HS-5 (cell line): ENCODE measurements at places on chromosomes 7 and 10.

DNA sequence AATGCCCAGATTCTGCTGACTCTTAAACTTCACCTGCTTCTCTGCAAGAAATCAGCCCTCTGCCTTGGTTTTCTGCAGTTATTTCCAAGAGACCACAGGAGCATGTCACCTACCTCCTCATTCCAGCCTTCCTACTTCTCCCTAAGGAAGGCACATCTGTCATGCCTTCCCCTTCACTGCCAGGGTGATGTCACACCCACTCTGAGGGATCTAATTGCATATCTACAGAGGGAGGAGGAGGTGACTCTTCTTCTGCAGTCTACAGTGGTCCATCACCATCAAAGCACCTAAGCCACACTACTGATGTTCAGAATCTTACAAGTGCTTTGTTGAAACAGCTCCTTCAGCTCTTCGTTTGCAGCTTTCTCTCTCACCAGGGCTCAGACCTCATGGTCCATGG is 275.5 kb downstream of the FGFR2 start:
- DNase-seq, result no peak

DNA sequence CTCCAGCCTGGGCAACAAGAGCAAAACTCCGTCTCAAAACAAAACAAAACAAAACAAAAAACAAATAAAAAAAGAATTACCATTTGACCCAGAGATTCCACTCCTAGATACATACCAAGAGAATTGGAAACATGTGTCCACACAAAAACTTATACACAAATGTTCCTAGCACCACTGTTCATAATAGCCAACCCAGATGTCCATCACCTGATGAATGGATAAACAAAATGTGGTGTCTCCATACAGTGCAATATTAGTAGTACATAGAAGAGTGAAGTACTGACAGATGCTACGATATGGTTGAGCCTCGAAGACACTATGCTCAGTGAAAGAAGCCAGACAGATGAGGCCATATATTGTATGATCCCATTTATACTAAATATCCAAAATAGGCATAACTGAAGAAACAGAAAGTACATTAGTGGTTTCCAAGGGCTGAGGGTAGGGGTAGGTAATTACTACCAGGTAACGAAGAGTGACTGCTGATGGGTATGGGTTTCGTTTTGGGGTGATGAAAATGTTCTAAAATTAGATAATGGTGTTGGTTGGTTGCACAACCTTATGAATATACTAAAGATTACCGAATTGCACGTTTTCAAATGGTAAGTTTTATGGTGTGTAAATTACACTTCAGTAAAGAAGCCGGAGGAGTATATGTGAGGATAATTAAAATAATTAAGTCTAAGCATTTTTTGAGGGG is 20.0 kb downstream of the MYO1G start:
- no peak for DNase-seq

DNA sequence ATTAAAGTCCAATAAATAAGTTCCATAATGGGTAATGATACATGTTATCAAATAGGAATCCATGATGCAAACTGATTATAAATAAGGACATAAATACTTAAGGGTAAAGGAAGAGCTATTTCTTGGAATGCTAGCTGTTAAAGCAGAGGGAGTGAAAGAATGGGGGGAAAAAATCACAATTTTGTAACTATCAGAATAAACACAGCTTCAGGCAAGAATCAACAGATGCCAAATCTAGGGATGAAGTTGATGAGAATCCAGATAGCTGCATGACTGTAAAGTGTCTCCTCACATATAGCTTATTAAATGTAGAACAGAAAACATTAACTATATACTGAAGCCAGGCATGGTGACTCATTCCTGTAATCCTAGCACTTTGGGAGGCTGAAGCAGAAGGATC is 4.9 kb downstream of the IPMK start:
- no peak for DNase-seq

GRCh38 chr7:5408777-5409176 is 14.9 kb downstream of the TNRC18 start:
- DNase-seq, result no peak

DNA sequence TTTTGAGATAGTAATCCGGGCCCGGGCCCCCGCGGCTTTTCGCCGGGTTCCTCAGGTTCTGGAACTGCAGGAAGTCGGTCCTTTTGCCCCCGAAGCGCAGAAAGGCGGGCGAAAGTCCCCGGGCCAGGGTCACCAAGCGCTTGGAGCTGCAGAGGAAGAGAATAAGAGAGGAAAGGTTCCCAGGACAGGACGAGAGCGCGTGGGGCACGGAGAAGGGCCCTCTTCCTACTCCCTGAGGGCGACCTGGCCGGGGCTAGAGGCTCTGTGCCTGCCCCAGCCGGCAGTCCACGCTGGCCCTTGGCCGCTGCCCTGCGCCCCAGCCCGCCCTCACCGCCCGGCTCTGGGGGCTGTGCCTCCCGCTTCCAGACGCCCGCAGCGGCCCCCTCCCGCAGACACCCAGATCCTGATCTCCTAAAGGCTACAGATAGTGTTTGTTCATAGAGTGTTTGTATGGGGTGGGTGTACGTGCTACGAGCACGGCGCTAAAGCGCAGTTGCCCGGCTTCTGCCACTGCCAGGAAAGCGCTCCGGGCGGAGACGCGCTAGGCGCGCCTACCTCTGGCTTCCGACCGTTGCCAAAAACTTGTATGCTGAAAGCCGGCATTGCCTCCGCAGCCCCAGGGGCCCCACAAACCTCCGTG is 3.2 kb downstream of the HPSE2 start:
- DNase-seq, result no peak

DNA sequence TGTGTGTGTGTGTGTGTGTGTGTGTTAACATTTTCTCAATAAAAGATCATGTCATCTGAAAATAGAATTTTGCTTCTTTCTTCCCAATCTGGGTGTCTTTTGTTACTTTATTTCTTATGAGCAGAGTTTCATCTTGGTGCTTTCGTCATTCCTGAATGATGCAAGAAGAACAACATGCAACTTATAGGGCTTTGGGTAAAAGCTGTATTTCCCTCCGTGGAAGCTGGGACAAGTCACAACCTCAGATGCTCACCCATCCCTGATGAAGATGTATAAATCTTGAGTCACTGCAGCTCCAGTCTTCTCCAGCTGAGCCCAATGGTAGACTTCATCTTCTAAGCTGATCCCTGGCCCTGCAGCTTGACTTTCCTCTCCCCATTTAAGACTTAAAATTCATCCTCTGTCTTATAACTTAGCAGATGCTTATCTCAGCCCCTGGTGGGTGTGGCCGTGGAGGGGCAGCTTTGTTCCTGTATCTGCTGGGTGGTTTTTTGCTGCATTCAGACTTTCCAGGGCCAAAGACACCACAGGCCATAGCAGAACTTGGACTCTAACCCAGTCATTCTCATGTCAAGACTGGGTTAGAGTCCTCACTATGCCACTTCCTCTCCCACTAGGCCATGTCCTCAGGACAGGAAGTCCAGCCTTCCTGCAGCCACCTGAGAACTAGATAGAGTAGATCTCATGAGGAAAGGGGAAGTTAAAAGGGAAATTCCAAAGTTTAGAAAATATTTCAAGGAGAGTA is 356.4 kb downstream of the TNS3 start:
- DNase-seq, result no peak

GRCh38 chr7:82501346-82501745 is 57.8 kb upstream of the CACNA2D1 start:
- DNase-seq, result no peak

DNA sequence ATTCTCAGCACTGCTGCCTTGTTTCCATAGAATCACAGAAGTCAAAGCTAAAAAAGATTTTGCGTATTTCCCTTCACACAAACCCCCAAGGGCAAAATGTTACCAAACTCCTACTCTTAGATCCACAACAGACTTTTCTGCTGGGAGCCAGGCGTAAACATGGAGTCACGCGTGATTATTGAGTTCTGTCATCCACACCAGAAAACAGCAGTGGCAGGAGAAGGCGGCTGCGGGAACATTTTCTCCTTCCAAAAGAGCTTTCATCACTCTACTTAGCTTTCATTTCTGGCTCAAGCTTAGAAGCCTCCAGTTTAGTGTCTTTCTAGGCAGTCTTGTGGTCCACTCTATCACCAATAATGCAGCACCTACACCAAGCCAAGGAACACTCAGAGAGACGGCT is 712.9 kb upstream of the NRP1 start:
- DNase-seq, result no peak

- no peak for DNase-seq
Measured at GRCh38 chr10:125123476-125124114, 36.8 kb downstream of the CTBP2 start.

- DNase-seq, result no peak
Measured at GRCh38 chr10:86289577-86289868, 77.1 kb downstream of the GRID1 start.

DNA sequence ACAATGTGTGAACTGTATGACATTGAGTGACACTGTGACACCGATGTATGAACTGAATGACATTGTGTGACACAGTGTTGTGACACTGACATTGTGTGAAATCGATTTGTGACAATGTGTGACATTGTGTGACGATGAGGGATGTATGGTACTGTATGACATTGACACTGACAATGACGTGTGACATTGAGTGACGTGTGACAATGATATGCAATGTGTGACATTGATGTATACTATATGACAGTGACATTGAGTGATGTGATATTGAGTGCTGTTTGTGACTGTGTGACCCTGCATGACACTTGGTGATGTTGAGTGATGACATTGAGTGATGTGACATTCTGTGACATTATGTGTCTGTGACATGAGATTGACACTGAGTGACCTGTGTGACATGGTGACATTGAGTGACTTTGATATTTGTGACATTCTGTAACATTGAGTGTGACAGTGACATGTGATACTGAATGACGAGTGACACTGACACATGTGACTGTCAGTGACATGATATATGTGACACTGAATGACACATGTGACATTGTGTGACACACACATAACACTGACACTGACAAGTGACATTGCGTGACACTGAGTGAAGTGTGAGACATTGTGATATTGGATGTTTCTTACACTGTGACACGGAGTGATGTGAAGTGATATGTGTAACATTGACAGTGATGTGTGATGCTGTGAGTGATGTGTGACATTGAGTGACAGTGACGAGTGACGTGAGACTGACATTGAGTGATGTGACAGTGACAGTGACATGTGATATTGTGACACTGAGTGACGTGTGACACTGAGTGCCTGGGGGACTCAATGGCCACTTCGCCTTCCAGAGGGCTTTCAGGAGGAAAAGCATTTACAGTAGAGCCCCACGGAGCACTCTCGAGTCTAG is 167.5 kb downstream of the PRKAG2 start:
- no peak for DNase-seq

DNA sequence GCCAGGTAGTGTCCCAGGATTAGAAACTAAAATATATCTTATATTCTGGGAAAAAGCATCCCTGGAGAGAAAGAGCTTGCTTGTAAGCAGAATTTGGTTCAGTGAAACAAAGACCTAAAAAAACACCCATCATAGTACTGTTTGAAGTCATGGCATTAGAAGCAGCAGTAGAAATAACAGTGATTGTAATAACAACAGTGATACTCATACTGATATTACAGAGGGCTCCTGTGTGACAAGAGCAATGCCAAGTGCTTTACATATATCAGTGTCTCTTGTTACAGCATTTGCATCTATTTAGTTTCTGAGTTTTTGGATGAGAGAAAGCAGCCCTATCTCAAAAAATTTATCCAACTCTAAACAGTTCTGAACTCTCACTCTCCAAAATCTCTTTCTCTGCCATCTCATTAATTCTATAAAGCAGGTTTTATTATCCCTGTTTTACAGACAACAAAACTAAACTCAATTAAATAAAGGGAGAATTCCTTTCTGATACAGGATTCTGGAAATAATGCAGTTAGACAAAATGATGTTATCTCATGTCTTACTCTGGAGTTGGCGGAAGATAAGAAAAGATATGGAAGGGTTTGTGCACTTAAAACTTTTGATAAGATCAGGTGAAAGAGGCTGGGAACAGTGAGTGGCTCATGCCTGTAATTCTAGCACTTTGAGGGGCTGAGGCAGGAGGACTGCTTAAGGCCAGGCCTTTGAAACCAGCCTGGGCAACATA is 146.5 kb upstream of the AOAH start:
- no peak for DNase-seq

- DNase-seq, result no peak
Measured at GRCh38 chr10:60099998-60100747, 193.8 kb upstream of the CCDC6 start.

DNA sequence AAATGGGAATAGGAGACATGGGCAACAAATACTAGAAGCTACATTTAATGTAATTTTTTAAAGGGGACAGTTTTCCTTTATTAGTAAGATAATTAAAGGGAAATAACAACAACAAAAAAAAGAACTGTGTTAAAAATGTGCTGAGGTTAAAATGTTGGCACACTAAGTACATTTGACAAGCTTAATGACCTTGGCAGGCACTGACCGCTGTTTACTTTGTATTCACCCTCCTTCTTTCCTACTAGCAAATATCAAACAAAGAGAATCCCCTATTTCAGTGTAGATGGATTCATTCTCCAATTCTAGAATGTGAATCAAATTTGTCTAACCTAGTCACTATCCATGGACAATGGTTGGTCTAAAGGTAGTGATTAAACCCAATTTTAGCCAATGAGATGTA is 77.5 kb upstream of the TOMM7 start:
- DNase-seq, result no peak

GRCh38 chr7:26664735-26665416 is 199.5 kb downstream of the SKAP2 start:
- DNase-seq, result no peak

GRCh38 chr7:122577449-122578003 is 121.4 kb downstream of the RNF133 start:
- DNase-seq, result no peak

GRCh38 chr10:24901686-24902399 is 50.6 kb downstream of the PRTFDC1 start:
- DNase-seq, result peak; percentile 79

GRCh38 chr10:50403074-50403473 is 151.8 kb upstream of the ASAH2 start:
- DNase-seq, result no peak

DNA sequence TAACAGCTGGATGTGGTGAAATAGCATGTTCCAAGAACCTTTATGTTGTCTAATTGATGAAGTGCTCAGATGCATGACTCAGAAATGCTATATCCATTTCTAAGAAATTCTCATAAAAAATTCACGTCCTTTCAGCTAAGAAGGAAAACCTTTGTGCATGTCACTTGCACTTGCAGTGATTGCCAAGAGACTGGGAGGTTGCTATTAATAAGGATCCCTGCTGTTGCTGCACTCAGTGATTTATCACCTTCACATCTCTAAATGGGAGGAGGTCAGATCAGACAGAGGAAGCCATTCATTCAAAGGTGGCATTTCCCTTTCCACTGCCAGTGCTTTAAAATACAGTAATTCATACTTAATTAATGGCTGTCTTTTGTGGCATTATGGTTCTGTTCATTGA is 89.5 kb downstream of the THSD7A start:
- DNase-seq, result no peak

GRCh38 chr10:8594176-8594575 is 539.7 kb downstream of the GATA3 start:
- DNase-seq, result no peak

- no peak for DNase-seq
Measured at GRCh38 chr10:109838592-109839244, 84.6 kb downstream of the XPNPEP1 start.

DNA sequence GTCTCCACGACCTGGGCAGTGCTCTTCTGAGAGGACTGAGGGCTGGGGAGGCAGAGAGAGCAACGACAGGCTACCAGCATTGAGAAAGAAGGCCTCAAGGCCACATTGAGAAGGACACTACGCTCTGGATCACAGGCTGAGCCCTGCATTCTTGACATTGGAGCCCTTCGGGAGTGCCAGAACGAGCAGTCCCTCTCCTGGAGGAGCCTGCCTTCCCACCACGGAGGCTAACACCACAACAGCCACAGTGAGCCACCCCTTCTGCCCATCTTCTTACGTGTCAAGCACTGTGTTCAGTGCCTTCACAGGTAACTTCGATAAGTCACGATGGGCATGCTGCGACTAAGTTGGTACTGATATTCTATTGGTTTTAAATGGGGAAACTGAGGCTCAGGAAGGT is 267.8 kb downstream of the RPS24 start:
- no peak for DNase-seq
